Right renal cortex interstitium (tissue), 3 donors: ENCODE measurements at places on chromosomes 13 and 19.

DNA sequence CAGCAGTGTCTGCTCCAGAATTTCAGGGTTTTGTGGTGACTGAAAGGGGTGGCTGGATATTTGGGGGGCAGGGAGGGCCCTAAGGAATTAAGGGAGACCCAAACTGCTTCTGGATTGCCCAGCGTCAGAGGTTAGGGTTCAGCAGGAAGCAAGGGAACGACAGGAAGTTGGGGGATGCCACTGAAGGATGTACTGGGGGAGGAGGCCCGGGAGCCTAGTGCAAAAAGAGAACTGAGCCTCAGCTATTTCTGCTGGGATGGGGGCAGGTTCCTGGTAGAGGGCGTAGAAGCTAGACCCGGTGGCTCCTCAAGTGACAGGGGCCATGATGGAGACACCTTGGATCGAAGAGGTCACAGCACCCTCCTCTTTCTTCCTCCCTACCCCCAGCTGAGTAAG, 1.1 kb downstream of the CYP2S1 start:
- DNase-seq = no peak

DNA sequence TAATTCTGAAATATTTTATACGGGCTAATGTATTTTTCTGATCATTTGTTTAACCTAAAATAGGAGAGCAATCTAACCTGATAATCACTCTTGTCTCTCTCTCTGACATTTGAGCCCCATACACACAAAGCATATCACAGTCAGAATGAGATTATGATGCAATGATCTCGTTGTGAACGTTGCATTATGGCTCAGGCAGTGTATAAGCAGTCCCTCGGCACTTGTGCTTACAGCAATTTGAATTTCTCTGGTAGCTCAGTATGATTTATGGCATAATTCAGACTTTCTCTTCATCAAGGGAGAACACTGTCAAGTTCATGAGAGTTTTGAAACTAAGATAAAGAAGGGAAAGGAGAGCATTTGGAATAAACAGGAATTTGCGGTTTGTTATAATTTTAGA, 256.1 kb downstream of the DACH1 start:
- no peak for DNase-seq

DNA sequence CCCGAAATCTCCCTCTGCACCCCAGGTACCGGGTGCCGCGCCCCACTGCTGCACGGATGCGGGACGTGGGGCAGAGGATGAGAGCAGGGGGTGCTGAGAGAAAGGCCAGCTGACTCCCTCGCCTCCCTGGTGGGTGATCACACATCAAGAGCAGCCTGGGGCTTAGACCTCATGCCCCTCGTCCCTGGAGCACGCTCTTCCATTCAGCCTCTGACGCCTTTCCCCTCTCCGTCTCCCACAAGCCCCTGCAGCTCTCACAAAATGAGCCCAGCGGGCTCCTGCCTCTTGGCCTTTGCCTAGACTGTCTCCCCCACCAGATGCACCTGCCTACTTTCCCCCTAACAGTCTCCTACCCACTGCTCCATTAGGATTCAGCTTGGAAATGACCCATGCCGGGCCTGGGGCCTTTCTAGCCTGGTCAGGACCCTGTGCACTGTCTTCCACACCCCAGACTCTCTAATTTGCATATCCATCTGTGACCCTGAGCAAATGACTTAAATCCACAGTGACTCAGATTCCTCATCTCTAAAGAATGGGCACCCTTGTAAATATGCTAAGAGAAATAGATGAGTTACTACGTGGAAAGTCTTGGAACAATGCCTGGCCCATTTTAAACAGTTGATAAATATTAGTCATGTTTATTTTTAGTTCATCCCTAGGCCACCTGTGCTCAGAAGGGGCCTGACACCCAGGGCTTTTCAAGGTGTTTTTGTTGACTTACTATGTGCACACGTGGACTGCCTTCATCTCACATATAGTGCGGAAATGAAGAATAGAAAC, 582 bp upstream of the PTPRH start:
- no peak for DNase-seq

GRCh38 chr13:50208826-50209335, 193.6 kb downstream of the KCNRG start:
- peak; percentile 33 for DNase-seq

GRCh38 chr19:9808855-9809824, 9.7 kb downstream of the FBXL12 start:
- DNase-seq = no peak

GRCh38 chr13:50645092-50645491, 198.4 kb downstream of the DLEU7 start:
- DNase-seq = no peak

DNA sequence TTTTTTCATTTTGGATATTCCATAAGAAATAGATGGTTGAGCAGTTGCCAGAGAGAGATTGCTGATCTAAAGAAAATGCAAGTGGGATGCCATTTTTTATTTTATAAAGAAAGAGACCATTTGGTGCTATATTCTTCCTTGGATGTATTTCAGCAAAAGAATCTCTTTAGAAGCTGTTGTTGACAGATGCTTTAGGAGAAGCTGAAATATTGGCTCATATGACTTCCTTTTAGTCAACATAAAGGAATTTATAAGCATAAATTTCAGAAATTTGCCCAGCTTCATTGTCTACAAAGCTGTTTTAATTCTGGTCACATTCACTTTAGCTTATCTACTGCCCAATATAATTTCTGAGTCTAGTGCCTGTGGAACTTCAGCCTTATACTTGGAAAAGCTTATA, 36.9 kb downstream of the POLR1D start:
- DNase-seq = no peak

DNA sequence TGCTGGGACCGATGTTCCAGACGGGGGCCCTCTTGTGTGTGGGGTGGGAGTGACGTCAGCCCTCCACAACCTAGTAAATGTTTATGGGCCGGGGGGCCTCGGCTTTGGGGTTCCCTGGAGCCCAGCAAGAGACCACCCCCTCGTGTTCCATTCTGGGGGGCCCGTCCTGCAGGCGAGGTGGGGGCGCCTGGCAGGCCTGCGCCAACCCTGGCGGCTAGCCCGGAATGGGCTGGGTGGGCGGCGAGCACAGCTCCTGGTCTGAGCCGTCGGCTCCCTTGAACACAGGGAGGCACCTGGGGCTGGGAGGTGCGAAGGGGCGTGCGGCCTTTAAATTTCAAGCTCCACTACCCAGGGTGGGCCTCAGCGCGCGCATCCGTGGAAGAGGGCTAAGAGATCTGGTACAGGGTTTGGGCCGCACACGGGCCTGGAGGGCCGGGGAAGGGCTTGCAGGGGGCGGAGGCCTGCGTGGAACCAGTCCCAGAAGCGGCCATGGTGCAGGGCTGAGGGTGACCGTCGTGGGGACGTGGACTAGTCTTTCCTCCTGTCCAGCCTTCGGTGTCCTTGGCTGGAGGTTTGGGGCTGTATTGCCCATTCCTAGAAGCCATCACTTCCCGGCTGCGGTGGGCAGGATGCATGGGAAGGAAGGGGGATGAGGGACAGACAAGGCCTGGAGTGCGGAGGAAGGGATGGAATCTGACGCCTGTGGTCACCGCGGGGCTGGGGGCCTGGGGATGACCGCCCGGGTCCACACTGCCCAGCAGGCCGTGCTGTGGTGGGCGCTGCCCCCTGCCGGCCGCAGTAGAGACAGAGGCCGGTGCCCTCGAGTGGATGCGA, 11.4 kb downstream of the NDUFA11 start:
- no peak for DNase-seq

- no peak for DNase-seq
Observed at GRCh38 chr13:34179927-34180326, 362.0 kb downstream of the RFC3 start.

DNA sequence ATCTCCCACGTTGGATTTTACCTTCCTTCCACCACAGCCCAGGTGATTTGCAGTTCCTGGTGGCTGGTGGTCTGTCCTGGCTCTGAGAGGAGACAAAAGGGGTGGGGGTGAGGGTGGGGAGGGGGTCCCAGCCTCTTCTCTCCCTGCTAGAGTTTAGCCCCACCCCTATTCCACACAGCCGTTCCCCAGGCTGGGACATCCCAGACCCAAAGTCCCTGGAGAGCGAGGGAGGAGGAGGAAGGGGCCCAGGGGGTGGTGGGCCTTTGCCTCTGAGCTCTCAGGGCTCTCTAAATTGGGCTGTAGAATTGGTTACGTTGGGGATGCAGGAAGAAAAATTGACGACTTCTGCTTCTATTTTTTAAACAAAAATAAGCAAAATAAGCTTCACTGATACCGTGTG, 81.9 kb downstream of the SLC6A16 start:
- DNase-seq = no peak

- DNase-seq = no peak
Observed at GRCh38 chr19:8473648-8474476, 28.6 kb downstream of the PRAM1 start.

DNA sequence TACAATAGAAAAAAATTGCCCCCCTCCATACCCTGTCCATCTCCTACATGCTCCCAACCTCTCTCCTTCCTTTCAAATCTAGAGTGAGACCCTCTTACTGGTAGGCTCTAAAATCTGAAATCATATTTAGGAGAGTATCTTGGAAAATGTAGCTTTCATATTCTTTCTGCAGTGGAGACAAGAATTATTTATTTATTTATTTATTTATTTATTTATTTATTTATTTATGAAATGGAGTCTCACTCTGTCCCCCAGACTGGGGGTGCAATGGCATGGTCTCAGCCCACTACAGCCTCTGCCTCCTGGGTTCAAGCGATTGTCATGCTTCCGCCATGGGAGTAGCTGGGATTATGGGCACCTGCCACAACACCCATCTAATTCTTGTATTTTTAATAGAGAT, 174.1 kb upstream of the MYO16 start:
- no peak for DNase-seq

DNA sequence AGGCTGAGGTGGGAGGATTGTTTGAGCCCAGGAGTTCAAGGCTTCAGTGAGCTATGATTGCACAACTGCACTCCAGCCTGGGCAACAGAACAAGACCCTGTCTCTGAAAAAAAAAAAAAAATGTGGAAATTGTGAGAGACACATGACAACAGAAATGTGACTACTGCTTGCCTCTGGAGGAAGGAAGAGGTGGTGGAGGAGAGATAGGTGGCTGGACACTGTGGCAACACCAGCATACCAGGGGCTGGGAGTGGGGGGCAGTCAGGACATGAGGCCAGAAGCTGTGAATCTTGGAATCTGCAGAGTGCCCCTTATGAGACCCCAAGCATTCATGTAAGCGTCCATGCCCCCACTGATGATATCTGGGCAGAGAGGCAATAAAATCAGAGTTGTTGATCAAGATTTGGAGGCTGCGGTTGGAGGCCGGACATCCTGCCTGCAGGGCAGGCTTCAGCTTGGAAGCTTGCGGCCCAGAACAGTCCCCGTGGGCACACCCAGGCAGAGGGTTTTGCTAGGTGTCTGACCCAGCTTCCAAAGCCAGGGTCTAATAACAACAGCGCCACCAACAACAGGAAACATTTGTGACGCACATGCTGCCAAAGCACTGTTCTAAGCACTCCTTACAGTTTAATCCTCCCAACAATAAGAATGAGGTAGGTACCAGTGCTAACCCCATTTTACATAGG, 16.9 kb downstream of the FAM187B start:
- no peak for DNase-seq

DNA sequence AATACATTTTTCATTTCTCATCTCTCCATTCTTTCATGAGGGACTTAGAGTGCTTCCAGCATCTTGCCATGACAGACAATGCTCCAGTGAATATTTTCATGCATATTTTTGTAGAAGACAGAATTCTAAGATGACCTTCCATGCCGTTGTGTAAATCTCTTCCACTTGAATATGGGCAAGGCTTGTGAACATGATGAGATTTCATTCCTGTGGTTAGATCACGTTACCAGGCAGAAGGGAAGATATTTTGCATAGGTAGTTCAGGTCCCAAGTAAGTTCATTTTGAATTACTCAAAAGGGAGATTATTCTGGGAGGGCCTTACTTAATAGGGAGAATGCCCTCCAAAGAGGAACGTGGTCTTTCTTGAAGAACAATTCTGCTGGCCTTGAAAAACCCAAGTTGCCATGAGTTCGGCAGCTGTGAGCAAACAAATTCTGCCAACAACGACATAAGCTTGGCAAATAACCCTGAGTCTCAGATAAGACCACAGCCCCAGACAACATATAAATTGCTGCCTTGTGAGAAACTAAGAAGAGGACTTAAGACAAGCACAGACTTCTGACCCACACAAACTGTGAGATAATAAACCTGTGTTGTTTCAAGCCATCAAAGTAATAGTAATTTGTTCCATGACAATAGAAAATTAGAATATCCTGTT, 400.5 kb upstream of the GPC6 start:
- DNase-seq = no peak

DNA sequence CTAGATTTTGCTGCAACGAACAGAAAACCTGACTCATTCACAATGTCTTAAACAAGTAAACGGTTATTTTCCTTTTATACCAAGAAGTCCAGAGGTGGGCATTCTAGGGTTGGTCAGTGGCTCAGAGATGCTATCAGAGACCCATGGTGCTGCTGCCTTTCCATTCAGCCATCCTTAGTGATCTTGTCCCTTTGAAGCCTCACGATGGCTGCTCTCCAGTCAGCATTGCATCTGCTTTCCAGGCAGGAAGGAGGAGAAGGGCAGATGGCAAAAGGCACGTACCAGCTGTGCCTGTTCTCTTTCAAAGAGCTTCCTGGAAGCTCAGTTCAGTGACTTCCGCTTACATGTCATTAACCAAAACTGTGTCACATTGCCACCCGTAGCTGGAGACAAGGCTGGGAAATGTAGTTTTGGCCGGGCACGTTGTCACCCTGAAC, 30.1 kb downstream of the WDFY2 start:
- DNase-seq = no peak

GRCh38 chr13:57003682-57004081, 137.0 kb upstream of the PRR20A start:
- no peak for DNase-seq

- no peak for DNase-seq
Observed at GRCh38 chr19:57338877-57339276, 12.2 kb upstream of the ZNF304 start.

DNA sequence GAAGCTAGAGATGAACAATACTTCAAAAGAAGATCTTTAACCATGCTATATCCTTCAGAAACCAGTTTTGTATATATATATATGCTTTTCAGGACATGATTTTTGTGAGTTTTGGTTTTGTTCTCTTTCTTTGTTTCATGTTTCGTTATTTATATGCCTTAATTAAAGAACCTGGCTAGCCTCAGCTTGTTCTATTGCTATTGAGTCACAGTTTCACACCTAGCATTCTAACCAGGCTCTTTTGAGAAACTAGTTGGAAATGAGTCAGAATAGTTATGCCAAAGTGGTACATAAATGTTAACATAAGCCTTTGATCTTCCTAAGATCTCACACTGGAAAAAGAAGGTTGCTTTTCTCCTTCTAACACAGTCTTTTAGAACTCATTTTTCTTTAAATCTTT, 1925.2 kb downstream of the OLFM4 start:
- DNase-seq = no peak

DNA sequence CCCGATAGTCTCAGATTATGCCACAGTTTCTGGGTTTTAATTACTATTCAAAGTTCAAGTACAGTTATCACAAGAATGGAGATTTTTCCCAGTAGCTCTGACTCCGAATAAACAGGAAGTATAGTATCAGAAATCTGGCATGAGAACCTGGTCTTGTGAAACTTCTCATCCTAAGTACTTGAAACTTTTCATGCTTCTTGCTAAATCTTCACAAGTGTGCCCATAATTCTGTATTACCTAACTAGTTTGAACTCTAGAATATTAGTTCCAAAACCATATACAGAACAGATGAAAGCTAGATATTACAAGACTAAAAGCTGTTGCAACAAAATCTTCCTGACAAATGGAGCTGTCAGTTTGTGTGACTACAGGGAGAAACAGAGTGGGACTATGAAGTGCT, 70.5 kb upstream of the CSNK1A1L start:
- DNase-seq = no peak
